ENCODE measurements at places on chromosomes 5 and 9.

DNA sequence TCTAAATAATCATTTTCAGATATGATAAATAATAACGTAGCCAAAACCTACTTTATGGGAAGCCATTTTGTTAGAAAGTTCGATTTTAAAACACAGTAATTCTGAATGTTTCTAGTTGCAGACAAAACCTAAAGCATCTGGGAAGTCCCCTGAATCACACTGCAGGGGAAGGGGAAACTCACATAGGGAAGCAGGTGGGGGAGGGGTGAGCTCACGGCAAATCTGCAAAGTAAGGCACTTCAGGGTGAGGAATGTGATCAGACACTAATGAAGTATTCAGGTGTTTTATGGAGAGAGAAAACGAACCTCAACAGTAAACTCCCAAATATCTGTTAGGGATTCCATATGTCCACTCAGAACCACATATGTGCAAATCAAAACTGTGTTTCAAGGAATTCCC lies 70.7 kb downstream of the EPB41L4A start:
- no peak for DNase-seq

GRCh38 chr5:72325566-72326305 lies 5.6 kb downstream of the PTCD2 start:
- DNase-seq, result no peak

DNA sequence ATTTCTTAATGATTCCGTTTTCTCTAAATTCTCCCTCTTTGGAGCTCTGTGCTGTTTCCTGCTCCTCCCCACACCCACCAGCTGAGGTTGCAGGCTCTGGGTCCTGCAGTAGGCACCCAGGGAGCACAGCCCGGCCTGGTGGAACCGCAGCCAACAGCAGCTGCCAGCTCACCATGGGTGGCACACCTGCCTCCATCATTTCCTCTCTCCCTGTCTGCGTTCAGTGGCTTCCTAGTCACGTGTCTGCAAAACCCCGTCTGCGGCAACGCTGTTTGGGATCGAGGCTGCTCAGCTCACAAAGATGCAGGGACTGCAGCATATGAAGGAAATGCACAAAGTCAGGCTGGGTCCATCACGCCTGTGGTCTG lies 367.8 kb downstream of the IRX2 start:
- DNase-seq, result no peak

DNA sequence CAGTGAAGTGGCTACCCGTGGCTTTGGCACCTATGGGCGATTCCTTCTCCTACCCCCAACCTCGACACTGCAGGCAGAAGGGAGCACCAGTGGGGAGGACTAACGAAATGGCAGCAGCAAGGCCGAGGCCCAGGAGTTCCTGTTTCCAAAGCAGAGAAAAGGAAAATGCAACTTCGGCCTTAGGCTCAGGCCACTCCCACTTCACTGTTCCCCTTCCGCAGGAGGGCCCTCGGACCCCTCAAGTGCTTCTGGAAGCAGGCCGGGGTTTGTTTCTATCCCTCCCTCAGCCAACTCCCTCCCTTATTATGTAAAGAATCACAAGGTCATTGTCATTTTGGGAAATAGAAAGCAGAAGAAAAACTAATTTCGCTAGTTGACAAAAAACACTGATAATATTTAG lies 36.4 kb upstream of the NKX2-5 start:
- DNase-seq, result no peak

DNA sequence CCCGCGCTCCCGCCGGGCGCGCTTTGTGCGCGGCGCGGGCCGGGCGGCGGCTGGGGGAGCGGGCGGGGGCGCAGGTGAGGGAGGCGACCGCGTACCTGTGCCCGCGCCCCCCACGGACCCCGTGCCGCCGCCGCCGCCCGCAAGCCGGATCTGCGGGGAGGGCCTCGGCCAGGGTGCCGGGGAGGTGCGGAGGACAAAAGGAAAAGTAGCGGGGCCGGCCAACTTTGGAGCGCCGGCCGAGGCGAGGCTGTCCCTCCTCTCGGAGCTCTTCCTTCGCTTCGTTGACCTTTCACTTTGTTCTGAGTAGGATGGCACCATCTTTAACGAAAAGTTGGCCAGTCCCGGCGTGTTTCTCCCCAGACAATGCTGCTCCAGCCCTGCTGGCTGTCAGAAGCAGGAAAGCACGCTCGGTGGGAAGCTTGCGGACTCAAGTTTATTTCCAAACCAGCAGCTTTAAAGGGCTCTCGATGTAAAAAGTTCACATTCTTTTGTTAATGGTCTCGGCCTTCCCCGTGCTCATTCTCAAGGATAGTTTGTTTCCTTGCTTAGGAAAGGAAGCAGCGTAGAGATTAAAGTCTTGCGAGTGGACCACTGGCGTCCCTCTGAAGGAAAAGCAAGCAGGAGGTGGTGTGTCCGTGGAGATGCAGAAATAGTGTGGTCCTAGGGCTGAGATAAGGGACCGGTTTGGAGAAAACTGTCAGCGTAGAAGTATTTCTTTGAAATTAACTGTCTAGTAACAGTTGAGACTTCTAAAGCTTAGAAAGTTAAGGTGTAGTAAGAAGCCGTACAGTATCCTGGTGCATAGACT lies 639 bp downstream of the EHMT1 start:
- DNase-seq, result no peak

Measured in iPS DF 19.7 (cell line).